Anterior cingulate cortex (tissue), 58 donors: ENCODE measurements at places on chromosomes 4 and X.

- DNase-seq = no peak
Observed at GRCh38 chrX:132375941-132376340, 112.9 kb downstream of the MBNL3 start.

- DNase-seq = no peak
Observed at GRCh38 chr4:39855909-39856512, 121.7 kb downstream of the PDS5A start.

GRCh38 chr4:179325181-179325580 lies 1882.9 kb upstream of the AGA start:
- DNase-seq = no peak

- DNase-seq = no peak
Observed at GRCh38 chr4:26050212-26050643, 136.2 kb downstream of the SMIM20 start.

- DNase-seq = no peak
Observed at GRCh38 chrX:19673375-19674040, 158.2 kb upstream of the MAP3K15 start.

DNA sequence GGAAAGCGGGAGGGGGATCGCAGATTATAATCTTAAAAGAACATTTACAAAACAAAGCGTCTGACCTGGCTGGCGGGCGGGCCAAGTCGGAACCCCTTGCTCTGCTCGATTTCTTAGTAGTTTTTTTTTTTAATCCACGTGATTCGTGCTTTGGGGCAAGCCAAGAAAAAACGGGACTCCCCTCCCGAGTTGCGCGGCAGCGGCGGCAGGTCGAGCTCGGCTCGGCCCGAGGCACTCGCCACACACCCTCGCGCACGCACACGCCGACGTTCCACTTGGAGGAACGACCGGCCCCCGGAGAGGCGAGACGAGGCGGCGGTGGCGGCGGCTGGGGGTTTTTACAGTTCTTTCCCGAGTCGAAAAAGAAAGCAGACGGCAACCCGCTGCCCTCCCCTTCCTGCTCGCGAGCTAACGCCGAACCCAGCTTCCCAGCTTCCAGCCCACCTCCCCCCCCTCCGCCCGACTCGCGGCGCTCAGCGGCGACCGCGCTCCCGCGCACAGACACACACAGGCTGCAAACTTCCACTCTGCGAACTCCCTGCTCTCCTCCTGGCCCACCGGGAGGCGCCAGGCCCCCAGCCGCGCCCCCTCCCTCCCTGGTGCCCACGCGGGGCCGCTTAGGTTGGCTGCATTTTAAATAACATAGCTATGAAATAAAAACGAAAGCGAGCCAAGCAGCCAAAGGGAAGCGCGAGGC lies 1.2 kb downstream of the BCOR start:
- peak; percentile 20 for DNase-seq

- DNase-seq = no peak
Observed at GRCh38 chr4:183158062-183158461, 59.0 kb downstream of the WWC2 start.
